ENCODE measurements at places on chromosomes 13 and 19.
A peak's percentile ranks its signal among the peaks of the same experiment; 100 is the strongest.

GRCh38 chr19:20005741-20006140 is 33.6 kb downstream of the ZNF682 start:
- no peak for DNase-seq

DNA sequence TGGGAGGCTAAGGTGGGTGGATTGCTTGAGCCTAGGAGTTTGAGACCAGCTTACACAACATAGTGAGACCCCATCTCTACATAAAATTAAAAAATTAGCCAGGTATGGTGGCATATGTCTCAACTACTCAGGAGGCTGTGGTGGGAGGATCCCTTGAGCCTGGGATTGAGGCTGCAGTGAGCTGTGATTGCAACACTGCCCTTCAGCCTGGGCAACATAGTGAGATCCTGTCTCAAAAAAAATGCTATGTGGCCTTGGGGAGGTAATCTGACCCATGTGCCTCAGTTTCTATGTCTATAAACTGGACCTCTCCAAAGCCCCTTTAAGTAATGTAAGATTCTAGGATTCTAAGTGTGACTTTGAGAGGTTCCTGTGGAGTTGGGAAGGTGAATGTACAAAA is 25.2 kb downstream of the ARL11 start:
- no peak for DNase-seq

DNA sequence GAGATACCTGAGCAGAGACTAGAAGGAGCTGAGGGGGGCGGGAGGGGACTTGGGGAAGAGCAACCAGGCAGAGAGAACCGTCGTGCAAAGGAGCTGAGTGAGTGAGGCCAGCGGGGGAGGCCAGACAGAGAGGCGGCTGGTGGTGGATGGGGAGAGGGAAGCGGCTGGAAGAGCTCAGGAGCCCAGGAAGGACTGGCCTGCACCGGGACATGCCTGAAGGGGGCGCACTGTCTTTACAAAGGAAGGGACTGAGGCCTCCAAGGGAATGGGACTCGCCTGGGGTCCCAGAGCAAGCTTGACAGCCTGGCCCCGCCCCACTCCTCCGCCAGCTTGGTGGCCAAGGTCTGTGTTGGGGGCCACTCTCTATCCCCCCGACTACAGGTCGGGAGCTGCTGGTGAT is 14.9 kb downstream of the ONECUT3 start:
- DNase-seq, result peak; percentile 26

DNA sequence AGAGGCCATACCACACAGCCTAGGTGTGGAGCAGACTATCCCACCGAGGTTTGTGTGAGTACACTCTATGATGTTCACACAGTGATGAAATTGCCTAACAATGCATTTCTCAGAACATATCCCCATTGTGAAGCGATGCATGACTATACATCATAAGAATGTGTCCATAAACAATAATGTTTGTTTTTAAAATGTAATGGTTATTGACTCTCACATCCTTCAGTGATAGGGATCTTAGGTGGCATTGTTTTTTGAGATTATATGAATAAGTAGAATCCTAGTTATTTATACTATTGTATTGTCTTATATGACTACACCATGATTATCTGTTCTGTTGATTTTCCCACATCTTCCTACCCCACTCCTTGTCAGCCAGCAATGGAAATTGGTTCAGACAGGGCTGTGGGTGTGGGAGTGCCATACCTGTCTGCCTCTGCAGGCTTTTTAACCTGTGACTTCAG is 13.6 kb downstream of the CCNA1 start:
- no peak for DNase-seq

- DNase-seq, result peak; percentile 42
Measured at GRCh38 chr13:30125422-30126073, 181.8 kb downstream of the KATNAL1 start.

DNA sequence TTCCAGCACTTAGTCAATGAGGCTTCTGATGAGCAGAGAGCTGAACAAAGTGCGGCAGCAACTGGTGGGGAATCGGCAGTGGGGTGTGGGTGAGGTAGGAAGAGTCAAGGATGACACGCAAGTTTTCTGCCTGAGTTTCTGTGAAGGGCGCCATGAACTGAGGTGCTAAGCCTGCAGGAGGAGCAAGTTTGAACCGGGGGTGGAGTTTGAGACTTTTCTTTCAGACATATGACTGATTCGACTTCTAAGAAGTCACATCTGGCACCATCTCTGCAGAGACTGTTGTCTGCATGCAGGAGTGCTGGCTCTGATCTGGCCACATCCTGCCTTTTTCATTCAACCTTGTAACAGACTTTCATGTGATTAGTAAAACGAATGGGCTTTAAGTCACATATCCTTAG is 14.8 kb upstream of the GPI start:
- DNase-seq, result no peak

DNA sequence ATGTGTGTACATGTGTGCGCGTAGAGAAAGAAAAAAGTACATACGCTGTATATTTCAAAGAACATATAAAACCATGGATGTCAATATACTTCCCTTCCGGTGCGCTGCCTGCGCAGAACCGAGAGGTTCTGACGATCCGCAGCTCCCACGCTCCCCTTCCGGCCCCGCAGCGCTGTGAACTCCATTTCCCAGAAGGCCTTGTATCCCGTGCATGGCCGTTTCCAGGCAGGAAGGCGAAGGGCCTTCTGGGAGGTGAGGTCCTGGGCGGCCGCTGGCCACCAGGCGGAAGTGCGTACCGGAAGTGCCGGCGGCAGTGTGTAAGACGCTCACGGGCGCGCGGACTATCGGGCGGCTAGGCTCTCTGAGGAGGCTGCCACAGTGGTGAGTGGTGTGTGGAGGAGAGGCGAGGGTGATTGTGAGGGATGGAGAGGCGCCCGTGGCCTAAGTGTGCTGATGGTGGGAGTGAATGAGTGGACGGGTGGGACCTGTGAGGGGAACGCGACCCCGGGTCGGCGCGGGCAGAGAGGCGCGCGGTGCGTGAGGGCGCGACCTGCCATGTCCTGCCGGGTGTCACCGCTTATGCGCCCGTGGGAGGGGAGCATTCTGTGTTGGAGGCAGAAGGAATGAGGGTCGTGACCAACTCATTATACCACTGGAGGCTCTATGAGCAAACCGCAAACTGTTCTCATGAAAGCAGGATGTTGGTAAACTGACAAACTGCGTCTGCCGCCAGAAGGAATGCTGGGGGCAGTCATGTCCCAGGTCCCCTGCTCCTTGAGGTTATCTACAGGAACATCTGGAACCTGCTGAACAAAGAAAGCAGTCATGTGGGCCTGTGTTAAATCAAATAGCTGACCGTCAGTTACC is at the start of gene ERVK3-1:
Gene ERVK3-1, plus strand, starts transcription at position 313 of the 867 bp plus-strand sequence. CDS start 6,792 bp downstream, outside the sequence.
- DNase-seq, result peak; percentile 97

DNA sequence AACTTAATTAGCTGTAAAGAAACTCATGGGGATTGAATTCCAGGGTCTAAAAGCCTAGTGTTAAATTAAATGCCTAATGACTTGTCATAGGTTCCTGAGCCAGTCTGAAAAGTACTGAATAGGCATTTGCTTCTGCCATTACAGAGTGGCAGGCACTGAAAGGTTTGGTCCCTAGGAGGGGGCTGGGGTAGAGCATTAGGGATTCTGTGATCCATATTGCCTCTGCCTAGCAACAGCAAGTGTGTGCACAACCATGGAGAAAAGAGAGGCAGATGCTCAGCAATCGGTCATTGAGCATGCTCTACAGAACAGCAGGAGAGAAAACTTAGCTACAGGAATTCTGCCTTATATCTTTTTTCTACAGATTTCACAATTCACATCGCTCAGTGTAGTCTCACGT is 133.5 kb downstream of the TRPC4 start:
- DNase-seq, result no peak

DNA sequence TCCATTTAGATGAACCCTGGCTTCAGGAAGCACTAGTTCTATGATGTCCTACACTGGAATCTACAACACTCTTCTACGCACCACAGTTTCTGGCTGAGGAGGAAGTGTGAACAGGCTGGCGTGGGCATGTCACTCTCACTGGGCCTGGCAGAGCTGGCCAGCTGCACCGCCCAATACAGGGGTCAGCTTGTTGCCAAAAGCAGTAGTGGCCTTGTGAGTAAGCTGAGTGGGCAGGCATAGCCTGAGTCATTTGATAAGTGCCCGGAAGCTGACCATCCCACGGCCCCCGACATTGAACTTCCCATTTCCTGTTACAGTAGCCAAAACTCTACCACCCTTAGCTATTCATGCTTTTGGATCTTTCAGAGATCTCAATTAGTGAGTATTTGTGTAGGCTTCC is 240.9 kb upstream of the SERP2 start:
- DNase-seq, result no peak

GRCh38 chr13:100521851-100522617 is 66.6 kb downstream of the GGACT start:
- no peak for DNase-seq

GRCh38 chr13:41621716-41622431 is 164.5 kb downstream of the RGCC start:
- no peak for DNase-seq

- DNase-seq, result no peak
Measured at GRCh38 chr13:108407495-108407894, 138.0 kb downstream of the TNFSF13B start.

- DNase-seq, result no peak
Measured at GRCh38 chr19:20079476-20079875, 1.7 kb downstream of the ZNF90 start.

DNA sequence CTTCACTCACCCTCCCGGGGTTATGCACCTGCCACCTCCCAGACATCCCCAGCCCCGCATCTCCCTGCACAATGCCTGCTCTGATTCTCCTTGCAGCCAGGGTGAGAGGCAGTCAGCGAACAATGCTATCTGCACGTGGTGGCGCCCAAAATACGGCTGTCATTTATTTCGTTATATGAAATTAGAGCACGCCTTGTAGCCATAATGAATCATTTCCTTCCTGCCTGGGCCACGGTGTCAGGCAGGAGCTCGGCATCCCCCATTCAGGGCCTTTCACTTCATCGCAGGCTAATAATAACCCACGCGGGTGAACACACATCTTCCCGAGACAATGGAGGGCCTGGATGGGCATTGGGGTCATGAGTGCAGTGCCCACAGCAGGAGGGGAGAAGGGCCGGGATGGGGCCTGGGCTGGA is 143.8 kb upstream of the ZNF507 start:
- no peak for DNase-seq

- DNase-seq, result no peak
Measured at GRCh38 chr19:52688335-52688734, 46.5 kb downstream of the ZNF611 start.

DNA sequence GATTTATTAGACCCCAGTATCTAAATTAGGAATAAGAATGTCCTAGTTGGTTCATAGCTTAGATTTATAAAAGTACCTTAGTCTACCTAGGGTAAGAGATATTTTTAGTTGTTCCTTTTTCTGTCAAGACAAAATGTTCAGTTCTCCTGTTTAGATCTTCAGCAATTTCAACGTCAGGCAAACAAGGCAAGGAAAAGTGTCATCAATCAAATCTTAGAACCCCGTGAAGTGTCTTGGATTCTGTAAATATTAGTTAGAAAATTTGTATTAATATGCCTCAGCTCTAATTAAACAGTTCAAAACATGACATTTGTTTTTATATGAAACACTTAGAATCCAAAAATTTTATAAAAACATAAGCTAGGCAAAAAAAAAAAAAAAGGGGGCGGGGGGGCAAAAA is 296.6 kb downstream of the PCDH9 start:
- no peak for DNase-seq

DNA sequence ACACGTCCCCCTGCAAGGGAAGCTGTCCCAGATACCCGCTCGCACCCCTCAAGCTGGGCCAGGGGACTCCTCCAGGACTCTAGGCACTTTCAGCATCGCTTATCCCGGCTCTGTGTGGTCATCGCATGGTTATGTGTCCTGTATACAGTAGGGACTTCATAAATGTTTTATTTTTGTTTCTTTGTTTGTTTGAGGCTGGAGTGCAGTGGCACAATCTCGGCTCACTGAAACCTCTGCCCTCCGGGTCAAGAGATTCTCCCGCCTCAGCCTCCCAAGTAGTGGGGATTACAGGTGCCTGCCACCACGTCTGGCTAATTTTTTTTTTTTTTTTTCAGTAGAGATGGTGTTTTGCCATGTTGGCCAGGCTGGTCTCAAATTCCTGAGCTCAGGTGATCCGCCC is 7.5 kb downstream of the ANGPTL8 start:
- no peak for DNase-seq
